ENCODE measurements at places on chromosomes 7 and 10.

DNA sequence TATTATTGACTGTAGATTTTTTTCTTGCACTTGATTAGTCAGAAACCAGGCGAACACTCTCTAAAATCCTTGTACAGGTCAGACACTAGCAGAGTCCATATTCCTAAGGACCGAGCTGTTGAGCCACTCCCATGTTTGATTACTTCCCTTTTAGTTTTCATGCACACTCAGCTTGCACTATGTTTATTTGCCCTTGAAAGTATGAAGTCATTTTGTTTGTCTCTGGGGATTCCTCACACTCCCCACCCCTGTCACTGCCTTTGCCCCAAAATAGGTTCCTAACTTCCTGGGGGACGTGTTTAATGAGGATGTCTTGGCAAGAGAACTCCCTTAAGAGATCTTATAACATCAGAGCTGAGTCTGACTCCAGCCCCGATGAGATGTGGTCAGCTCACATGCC is 182.1 kb downstream of the EVX1 start:
- DNase-seq, result no peak

GRCh38 chr7:69764147-69764546 is 165.9 kb downstream of the AUTS2 start:
- DNase-seq, result no peak

DNA sequence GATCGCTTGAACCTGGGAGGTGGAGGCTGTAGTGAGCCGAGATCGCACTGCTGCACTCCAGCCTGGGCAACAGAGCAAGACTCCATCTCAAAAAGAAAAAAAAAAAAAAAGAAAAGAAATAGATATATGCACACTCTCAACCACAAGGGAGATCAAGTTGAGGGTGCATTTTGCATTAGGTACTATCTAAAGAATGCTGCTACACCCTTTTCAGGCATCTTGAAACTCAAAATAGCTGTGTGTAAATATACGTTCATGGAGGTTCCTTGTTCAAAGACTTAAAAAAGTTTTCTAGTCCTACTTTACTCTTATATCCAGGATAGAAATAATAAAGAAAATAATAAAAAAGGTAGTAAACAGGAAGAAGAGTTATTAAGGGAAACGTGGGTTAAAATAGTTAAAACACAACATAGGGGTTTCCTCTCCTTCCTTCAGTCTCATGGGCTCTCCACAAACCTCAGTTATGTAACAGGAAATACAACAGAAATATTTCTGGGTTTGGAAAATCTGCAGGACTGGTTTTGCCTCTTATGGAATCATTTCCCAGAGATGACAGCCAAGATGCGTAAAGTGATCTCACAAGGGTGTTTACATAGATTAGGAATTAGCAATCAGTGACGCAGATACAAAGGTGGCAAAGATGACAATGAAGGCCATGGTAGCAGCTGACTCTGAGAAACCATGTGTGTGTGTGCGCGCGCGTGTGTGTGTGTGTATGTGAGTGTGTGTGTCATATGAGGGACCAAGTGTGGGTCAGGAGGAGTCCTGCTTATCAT is 15.1 kb downstream of the STEAP4 start:
- DNase-seq, result no peak

DNA sequence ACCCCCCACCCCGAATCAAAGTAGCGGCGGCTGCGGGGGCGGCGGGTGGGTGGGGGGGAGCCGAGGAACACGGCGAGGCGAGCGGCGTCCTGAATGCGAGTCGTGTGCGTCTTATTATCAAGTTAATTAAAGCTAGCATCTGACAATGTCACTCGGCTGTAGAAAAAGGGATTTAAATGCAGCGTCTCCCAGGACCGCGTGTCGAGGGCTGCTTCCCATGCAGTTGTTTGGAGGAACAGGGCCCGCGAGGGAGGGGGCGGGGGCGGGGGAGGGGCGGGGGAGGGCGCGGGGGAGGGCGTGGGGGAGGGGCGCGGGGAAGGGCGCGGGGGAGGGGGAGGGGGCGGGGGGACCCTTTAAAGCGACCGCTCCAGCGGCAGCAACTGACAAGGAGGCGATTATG is 2.7 kb upstream of the UNCX start:
- DNase-seq, result no peak

DNA sequence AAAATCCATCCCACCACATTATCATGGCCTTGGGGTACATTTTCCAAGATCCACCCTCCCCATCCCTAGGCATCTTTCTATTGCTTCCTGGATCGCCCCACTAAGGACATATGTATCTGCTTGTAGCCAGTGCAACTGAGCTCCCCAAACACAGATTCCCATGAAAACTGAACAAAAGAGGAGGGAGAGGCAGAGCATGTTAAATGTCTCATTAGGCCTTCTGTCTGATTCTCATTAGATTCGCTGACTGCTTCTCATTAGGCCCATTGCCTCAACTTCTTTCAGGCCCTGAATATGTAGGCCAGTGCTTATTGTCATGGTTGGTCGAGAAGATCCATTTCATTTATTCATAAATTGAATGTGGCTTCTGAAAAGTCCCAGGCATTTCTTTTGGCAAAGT is 698.9 kb downstream of the INHBA start:
- DNase-seq, result no peak

DNA sequence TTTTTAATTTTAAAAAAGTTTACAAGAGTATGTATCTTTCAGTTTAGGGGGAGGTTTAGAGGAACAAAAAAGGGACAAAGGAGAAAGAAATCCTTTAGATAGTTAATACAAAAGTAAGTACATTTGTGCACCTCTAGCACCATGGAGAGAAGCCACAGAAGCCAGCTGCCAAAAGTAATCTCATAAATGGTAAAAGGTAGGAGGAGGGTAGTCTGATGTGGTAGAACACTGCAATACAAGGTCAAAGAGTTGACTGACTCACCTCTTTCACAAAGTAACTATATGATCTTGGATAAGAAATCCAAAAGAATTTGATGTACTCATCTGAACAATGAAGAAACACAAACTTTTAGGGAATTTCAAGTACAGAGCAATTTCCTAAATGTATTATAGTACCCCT is 68.1 kb downstream of the CNOT4 start:
- DNase-seq, result peak; percentile 6

DNA sequence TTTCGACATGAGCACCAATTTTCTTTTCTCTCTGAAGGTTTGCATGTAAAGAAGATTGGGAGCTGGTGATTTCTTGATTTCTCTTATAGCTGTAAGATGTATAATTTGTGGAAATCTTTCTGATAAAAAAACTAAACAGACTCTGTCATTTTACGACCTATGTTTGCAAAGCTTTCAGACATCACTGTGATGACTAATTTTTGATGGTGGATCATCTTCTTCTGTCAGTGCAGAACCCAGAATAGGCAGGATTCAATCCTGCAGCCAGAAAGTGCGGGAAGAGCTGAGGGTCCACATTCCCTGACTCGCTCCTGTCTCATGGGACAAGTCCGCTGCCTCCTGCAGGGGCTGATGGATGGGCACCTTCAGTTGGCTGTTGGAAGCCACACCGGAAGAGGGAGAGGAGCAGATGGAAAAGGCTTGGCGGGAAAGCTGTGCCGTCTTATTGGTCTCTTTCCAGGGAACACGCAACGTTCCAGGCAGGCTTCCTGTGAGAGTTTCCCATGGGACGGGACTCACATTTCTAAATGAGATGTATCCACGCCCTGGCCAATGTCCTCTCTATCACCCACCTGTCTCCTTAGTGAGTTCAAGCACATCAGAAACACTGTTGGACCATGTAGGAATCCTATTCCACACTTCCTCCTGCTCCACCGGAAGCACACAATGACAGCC is 186.9 kb downstream of the PRPF18 start:
- DNase-seq, result no peak

DNA sequence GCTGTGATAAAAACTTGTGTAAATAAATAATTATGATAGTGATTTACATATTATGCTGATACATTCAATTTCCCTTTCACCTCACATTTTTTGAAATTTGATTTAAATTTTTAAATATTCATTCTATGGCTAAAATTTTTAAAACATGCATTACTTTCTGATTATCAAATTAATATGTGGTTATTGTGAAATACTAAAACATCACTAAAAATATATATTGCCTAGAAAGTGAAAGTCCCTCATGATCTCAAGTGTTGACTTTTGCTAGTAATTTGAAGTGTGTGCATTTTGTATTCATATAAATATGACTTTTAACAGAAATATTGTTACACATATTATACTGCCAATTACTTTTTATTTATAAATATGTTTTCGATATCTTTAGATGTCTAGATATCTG is 3.1 kb downstream of the LRRC72 start:
- DNase-seq, result no peak

GRCh38 chr7:82109288-82109687 is 334.3 kb downstream of the CACNA2D1 start:
- no peak for DNase-seq
